ENCODE measurements at places on chromosomes 11 and 22.

- DNase-seq, result no peak
These were observed 11.6 kb downstream of the LMNTD2 start for GRCh38 chr11:548700-549603.

DNA sequence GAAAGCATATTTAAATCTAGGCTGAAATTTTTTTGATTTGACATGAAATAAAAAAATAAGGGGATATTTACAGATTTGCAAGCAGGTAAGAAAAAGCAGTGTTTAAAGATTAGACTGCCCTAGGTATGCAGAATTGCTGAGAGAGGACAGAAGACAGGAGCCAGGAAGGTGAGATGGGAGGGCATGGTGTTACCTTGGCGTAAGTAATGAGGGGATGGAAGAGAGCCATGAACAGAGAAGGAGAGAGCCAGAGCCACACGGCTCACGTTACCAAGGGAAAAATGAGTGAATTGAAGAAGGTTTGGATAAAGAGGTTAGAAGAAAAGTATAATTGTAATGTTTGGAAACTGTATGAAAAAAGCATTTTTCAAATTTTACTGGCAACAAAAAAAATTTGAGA, 904.3 kb downstream of the OPCML start:
- DNase-seq, result no peak

DNA sequence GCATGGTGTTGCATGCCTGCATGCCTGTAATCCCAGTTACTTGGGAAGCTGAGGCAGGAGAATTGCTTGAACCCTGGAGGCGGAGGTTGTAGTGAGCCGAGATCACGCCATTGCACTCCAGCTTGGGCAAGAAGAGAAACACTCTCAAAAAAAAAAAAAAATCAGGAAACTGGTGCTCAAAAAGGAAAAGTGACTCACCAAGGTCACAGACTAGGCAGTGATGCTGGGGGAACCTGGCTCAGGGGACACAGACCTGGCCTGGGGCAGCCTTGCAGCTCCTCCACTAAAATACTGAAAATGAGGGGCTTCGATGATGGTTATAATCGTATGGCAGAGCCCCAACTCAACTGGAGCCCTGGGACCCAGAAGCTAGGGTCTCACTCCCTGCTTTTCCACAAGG, 8.1 kb upstream of the SLC35E4 start:
- DNase-seq, result no peak

GRCh38 chr11:19493446-19494213, 219.0 kb upstream of the NAV2 start:
- no peak for DNase-seq

DNA sequence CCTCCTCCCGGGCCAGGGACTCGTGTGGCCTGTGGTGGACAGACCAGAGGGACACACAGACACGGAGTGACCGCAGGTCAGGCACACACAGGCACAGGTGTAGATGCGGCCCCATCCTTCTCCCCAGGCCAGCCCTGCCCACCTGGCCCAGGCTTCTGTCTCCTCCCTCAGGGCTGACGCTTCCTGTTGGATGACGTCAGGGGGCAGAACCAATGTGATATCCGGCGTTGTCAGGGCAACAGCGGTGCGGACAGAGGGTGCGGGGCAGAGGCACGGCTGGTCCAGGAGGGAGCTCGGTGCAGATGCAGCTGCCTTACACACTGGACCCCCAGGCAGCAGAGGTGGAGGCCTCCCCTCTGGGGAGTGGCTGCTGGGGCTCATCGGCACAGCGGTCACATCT, 2.9 kb upstream of the TUBGCP6 start:
- peak; percentile 57 for DNase-seq

DNA sequence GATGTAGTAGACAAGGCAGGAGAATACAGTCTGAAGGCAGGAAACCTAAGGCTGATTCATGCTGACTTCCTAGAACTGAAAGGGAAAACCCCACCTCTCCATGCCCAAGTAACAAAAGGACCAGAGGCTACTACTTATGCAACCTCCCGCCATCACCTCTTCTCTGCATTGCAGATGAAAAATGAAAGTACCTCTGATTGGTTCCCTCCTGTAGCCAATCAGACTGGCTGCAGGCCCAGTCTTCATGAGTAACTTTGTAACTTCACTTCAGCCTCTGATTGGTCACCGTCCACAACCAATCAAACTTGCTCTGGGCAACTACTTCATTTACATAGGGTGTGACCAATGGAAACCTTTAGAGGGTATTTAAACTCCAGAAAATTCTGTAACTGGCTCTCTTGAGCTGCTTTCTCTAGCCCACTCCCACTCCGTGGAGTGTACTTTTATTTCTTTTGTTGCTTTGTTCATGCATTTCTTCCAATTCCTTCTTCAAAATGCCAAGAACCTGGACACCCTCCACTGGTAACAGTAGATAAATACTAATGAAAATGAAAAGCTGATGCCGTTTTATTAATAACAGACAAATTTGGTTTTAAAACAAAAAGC, 5.2 kb upstream of the MAP6 start:
- DNase-seq, result peak; percentile 59

GRCh38 chr22:20750461-20751184, 23.3 kb upstream of the SERPIND1 start:
- peak; percentile 65 for DNase-seq

GRCh38 chr22:21041937-21042336, 3.8 kb upstream of the LRRC74B start:
- DNase-seq, result peak; percentile 75

GRCh38 chr11:130858215-130858614, 58.1 kb downstream of the SNX19 start:
- no peak for DNase-seq

DNA sequence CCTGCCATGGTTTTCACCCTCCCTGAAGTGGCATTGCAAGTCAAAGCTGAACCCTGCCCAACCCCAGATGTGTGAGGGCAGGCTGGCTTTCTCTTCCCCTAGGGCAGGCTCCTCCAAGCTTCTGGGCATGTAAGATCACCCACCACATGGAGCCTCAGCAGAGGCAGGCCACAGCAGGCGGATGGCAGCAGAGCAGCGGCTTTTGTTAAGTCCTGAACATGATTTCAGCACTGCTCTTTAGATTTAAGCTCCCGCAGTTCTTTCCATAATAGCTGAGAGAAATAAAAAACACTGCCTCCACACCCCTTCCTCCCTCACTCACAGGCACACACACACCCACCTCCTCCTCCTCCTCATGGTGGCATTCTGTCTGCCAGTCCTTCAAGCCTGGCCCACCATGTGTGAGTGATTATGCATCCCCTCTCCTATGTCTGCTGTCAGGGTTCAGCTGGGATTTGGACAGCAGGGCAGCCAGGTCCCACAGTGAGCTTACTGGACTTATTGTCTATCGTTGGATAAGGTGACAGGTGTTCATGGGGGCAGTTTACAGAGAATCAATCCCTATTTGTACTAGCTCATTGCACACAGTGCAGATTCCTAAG, 5.0 kb upstream of the NTM start:
- DNase-seq, result no peak

DNA sequence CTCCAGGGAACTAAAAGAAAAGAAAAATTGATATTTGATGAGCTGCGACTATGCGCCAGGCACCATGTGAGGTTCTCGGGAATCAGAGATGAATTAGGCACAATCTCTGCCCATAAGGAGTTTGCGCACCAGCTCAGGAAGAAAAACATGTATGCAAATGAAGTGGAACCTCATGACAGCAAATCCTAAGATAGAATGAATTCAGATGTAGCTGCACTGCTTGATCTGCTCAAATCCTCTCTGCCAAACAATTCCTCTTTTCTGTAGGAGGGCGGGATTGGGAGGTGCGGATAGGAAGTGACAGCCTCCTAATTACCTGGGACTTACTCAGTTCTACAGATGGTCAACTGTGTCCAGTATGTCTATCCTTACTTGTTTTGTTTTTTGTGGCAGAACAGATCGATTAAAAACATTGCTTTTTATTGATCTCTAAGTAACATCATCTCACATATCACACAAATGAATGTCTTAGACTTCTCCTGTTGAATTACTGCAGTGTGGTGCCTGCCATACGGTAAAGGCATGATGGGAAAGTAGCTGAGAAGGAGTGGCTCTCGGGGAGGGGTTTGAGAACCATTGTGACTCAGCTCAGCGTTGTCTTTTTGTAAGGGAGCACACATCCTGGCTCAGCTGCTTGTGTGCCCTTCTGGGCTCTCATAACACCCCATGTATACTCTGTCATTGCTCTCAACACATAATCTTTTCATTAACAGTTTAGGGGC, 13.9 kb downstream of the CRTAM start:
- peak; percentile 32 for DNase-seq

DNA sequence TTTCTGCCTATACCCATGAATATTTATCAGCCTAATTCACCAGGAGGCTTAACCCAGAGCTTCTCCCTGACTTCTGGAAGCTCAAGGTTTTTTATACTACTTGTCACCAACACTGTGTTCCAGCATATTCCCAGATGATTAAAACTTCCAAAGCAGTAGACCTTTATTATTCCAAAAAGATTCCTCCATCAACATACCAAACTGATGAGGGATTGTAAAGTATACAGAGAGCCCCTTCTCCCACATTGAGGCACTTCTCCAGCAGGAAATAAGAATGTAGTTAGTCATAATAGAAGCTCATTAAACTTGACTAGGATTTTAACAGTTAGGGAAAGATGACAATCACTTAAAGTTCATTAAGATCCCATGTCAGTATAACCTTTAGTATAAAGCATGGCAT, 51.4 kb upstream of the CEP126 start:
- DNase-seq, result peak; percentile 93

- DNase-seq, result no peak
These were observed 22.5 kb downstream of the ASCC2 start for GRCh38 chr22:29815580-29815979.

- DNase-seq, result no peak
These were observed 36.7 kb upstream of the CLMP start for GRCh38 chr11:123231777-123232176.

GRCh38 chr11:93715797-93716396, 25.4 kb downstream of the TAF1D start:
- DNase-seq, result no peak

GRCh38 chr11:2752923-2753322, 53.1 kb upstream of the KCNQ1OT1 start:
- DNase-seq, result no peak

- DNase-seq, result no peak
These were observed 32.5 kb downstream of the PLEKHA7 start for GRCh38 chr11:16981651-16982194.

DNA sequence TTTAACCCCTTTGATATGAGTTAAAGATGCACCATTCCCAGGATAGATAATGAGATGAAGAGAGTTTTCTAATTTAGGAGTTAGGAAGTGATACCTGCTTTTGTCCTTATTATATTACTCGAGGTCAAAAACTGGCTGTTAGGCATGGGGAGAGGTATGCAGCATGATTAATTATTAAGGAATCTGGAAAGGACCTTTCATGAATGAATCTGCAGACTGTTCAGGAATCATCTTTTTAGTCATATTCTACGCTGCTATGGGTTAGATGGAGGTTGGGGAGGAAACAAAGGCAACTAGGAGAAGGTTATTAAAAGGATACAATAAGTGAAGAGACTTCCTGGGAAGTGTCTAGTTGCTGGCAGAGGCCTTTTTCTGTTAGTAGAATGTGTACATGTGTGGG, 492.4 kb upstream of the CCDC90B start:
- no peak for DNase-seq

DNA sequence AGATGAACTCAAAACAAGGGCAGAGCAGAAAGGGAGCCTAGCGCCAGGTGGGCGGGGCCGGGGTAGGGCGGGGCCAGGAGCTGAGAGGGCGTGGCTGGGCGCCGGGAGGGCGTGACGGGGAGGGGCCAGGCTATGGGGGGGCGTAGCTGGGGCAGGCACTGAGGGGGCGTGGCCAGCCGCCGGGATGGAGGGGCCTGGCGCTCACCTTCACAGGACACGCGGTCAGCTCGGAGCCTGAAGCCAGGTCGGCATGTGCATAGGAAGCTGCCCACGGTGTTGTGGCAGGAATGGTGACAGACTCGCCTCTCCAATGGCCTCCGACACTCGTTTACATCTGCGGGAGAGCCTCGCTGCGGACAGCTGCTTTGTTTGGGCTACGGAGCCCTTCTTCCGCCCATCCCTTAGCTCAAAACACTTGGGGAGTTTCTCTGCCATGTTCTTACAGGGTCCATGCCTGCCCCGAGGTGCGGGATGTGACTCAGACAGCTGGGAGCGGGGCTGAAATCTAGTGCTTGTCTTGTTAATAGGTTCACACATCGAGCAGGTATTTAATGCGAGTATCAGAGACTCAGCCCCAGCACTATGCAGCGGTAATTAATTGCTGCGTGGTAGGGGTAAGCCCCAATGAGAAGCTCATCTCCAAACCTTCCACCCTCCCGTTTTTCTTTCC, 13.4 kb downstream of the VWCE start:
- peak; percentile 22 for DNase-seq

DNA sequence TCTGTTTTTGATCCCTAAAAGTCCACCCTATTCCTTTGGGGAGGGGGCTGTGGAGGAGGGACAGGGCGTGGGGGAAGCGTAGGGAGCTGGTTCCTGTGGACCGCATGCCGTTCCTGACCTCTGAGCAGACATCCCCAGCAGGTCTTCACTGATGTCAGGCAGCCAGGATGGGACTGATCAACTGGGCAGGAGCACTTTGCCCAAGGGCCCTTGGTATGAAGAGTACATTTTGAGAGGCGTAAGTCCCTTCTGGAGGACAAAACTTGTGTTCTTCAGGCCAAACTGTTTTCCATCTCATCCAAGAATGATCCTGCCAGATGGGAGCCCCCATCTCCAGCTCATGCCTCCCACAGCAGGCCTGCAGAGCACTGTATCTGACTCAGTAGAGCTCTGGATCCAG, 80.9 kb upstream of the NARS2 start:
- no peak for DNase-seq

- DNase-seq, result no peak
These were observed 27.6 kb downstream of the PLA2G6 start for GRCh38 chr22:38153821-38154562.

DNA sequence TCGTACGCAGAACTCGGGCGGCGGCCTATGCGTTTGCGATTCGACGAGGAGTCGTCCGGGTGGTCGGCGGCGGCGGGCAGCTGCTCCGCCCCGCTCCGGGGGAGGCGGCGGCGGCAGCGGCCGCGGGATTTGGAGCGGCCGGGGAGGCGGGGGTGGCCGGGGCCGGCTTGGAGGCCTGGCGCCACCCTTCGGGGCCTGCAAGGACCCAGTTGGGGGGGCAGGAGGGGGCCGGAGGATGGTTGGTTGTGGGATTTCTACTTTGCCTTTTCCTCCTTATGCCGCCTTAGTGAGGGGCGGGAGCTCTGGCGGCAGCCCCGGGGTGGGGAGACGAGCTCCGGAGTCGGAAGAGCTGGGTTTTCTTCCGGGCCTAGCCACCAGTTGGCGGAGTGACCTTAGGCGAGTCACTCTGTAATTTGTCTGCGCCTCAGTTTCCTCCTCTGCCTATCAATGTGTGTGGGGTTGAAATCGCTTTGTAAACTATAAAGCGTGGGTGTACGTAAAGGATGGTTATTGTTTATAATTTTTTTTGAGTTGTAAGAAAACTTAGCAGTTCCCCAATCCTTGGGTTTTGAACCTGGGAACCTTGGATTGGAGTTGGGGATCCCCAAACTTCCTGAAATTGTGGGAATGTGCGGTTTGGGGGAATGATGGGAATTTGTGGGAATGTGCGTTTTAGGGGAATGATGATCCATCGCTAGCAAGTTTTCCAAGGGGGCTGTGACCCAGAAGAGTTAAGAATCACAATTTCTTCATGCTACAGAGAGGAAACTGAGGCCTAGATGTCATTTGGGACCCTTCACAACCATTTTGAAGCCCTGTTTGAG, 679 bp downstream of the TUG1 start:
- no peak for DNase-seq

GRCh38 chr11:11661326-11662040, 39.7 kb upstream of the GALNT18 start:
- no peak for DNase-seq

Data from fibroblast of skin of right quadriceps (primary cell).